ENCODE measurements at places on chromosomes 1 and 21.

DNA sequence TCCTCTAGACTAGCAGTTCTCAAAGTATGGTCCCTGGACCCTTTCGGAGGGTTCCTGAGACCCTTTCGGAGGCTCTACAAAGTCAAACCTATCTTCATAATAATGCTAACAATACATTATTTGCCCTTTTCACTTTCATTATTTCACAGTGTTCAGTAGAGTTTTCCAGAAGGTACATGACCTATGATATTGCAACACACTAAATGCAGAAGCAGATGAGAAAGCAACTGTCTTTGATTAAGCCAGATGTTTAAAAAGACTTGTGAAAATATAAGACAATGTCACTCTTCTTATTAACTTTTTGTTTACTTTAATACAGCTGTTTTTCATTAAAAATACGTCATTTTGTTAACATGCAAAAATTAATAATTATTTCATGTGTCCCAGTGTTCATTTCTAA lies 5.8 kb downstream of the KCNJ10 start:
- DNase-seq, result no peak

DNA sequence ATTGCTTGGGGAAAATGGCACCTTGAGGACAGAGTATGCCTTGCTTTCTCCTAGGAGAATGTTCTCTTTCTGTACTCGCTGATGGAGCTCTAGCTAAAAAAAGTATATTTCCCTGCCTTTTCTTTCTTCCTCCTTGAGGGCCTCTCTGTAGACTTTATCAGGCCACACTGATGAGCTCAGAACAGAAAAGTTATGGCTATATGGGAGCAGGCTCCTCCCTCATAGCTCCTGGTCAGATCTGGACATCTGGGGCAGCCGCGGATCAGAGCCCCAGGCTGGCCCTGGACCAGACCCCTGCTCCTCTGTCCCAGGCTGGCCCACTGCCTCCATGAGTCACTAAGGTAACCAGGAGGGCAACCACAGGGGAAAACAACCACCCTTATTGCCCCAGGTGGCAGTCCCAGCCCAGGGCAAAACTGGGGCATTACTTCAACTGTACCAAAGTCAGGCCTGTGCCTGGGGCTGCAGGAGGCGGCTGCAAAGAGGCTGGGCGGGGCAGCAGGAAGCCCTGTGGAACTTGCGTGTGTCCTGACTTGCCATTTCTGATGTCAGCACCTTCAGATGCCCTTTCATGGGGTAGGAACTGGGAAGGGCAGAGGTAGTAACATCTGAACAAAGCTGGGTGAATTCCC lies 26.3 kb upstream of the ZNF648 start:
- DNase-seq, result peak; percentile 53

GRCh38 chr1:27536767-27537166 lies 46.8 kb upstream of the WASF2 start:
- no peak for DNase-seq

DNA sequence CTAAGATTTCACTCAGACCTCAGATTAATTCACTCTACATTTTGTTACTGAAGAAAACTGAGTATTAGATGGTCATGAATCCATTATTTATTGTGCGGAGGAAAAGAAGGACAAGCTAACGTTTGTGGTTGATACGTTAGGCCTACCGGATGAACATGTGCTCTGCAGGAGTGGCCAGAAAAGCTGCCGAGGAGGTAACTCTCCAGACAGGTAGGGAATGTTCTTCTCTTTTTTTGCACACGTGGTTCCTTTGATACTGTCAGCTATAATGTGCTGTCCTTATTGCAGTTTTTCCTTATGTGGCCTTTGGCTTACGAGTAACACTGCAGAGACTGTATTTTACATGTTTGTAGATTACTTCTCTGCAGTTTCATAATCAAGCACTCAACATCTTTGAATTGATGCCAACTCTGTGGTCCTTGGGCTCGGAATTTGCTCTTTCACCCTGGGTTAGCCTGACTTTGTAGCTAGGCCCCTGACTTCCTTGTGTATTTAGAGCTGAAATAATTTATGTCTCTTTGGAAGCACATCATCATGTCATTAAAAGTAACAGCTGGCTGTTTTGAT lies 13.6 kb downstream of the MTR start:
- no peak for DNase-seq

- DNase-seq, result no peak
These were observed 205.5 kb downstream of the RYR2 start for GRCh38 chr1:237247442-237247841.

DNA sequence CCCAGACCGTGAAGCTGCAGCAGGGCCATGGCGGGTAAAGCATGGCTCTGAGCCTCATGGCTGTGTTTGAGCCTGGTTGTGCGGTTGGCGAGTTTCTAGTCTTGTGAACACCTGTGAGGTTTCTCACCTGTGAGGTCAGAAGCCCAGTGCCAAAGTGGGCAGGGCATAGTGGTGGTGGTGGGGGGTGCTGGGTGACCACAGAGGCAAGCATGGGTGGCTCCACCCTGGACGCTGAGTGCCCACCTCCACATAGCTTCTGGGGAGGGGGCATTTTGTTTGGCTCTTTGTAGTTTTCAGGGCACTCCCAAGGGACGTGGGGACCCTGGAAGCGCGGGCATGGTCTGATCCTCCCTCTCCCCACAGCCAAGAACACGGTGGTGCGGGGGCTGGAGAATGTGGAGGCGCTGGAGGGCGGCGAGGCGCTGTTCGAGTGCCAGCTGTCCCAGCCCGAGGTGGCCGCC lies 91.1 kb downstream of the TRIM11 start:
- no peak for DNase-seq

GRCh38 chr21:19807201-19807600 lies 1191.0 kb upstream of the NCAM2 start:
- no peak for DNase-seq

DNA sequence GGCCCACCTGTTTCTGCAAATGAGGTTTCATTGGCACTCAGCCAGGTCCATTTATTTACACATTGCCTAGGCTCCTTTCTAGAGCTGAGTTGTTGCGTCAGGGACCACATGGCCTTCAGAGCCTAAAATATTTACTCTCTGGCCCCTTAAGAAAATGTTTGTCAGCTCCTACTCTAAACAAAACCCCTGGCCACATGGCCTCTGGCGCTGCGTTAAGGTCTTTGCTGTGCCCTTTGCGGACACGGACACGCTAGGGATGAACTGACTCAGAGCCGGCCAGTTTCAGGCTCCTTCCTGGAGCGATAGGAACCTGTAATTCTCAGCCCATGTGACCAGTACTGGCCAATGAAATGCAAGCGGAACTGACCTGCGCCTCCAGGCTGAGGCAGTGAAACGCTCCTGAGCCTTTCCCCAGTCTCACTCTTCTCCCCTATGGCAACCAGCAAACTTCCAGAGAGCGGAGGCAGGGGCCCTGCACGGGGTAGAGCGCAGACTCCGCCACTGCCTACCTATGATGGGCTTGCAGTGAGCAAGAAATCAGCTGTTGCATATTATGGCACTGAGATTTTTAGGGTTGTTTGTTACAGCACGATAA lies 160.3 kb downstream of the ETS2 start:
- DNase-seq, result no peak

DNA sequence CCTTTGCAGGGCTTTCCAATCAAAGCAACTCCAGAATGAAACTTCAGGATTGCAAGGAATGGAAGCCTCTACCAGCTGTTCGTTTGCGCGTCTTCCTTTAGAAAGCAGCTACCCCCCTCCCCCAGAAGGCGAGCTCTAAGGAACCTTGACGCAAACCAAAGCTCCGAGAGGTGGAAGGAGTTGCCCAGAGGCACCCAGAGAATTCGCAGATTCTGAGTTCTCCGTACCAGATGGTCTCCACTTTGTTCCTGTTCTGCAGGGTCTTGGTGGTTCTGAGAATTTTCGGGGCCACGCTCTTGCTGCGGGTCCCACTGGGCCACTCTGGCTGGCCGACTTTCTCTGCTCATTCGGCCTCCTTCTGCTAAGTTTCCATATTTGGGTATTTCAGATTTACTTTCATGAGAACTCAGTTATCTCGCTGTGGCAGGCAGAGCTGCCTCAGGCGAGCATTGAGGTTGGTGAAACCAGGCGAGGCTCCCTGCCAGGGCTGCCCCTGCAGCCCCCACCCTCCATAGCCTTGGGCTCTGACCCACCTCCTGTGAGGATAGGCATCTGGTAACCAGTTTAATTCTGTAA lies 801 bp downstream of the TRAF5 start:
- no peak for DNase-seq
